Left hindlimb (tissue), 1 donor: ENCODE measurements at places on chromosomes 7 and 10.

DNA sequence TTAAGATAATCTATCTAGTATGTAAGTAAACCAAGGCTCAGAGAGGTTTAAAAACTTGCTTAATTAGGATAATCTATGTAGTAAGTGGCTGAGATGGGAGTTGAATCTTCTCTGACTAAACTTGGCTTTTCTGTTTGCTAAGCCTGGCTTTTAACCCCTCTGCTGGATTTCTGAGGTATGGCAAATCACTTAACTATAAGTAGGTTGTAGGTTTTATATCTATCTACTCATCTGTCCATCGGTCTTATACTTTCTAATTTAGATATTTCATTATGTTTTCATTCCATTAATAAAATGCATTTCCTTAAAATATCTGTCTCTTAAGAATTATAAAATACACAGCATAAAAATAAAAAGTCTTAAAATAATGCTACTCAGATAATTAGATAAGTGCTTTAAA, 59.4 kb downstream of the ST7 start:
- DNase-seq, result no peak

DNA sequence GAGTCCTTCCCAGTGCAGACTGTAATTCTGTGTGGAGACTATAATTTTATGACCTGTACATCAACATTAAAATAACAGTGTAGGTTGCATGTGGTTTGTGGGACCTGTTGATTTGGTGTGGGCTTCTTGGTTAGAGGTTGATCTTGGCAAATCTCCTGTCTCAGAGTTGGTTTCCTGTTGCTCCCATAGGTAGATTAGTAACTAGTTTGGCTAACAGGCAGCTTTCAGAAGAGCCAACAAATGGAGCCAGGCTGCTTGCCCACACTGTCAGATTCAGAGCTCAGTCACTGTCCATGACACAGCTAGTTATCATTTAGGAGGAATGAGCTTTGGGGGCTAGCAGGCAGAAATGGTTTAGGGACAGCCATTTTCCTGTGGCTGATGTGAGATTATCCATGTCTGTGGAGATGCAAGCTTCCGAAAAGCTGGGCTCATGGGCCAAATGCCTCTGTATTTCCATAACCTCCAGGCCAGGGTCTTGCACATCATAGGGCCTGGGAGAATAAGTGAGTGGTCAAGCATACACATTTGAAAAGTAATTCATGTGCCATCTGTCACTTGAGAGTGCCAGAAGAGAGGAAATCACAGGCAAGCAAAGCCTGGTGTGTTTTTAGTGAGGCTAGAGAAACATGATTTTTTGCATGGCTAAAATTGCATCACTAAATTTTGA, 33.4 kb downstream of the CCM2 start:
- DNase-seq, result no peak

GRCh38 chr7:64639267-64640001, 26.5 kb upstream of the ZNF107 start:
- DNase-seq, result no peak

DNA sequence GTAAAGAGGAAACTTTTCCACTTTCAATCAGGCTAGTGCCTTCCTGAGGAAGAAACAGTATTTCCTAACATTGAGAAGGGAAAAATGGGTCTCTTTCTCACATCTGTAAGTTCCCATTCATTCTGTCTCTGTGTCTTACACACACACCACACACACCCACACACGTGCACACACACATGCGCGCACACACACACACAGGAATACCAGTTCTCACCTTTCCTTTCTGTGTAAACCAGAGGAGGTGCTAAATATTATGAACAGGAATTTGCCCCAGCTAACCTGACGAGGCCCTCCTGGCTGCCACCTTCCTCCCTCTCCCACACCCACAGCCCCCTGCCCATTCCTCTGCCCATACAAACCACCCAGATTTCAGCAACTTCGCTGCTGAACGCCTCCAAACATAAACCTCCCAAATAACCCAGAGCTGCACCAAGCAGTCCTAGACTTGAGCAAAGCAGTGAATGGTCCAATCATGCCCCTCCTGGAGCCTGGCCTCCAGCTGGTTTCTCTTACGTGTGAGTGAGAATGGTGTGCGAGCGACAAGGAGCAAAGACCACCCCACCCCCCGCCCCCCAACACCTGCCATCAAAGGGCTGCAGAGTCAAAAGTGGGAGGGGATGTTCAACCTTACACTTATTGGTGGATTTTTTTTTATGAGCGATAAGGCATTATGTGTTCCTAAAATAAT, 190.5 kb downstream of the HECW1 start:
- no peak for DNase-seq

GRCh38 chr7:8176370-8177081, 85.4 kb downstream of the ICA1 start:
- no peak for DNase-seq

- peak; percentile 71 for DNase-seq
Measured at GRCh38 chr10:29617880-29618340, 16.9 kb downstream of the SVIL start.

DNA sequence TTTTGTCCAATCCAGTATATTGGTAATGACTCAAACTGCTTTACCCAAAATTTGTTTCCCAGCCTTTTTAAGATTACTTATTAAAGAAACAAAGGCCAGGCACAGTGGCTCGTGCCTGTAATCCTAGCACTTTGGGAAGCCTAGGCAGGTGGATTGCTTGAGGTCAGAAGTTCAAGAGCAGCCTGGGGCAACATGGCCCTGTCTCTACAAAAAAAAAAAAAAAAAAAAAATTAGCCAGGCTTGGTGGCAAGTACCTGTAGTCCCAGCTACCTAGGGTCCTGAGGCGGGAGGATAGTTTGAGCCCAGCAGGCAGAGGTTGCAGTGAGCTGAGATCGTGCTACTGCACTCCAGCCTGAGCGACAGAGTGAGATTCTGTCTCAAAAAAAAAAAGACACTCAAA, 7.0 kb upstream of the ARHGAP12 start:
- DNase-seq, result no peak

- DNase-seq, result no peak
Measured at GRCh38 chr7:149748076-149748874, 25.1 kb downstream of the ZNF467 start.

GRCh38 chr7:10718768-10719167, 254.9 kb upstream of the PHF14 start:
- DNase-seq, result no peak

DNA sequence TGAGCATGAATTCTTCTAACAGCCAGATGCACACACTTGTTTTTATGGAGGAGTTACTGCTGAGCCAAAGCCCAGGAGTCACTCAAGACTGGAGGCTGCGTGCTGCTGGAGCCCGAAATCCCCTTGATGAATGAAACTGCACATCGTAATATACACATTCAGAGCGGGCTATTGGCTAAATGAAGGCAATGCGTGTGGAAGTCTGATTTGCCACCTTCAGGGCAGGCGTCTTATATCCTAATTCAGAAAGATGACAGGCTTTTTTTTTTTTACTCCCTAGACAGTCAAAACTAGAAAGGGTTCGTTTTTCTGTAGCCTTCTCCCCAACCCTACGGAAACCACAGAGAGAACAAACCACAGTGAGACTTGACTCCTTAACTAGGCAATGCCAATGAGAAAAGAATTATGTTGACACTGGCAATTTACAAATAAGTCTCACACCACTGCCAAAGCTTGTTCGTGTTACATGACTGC, 227.2 kb upstream of the KLF14 start:
- DNase-seq, result no peak

DNA sequence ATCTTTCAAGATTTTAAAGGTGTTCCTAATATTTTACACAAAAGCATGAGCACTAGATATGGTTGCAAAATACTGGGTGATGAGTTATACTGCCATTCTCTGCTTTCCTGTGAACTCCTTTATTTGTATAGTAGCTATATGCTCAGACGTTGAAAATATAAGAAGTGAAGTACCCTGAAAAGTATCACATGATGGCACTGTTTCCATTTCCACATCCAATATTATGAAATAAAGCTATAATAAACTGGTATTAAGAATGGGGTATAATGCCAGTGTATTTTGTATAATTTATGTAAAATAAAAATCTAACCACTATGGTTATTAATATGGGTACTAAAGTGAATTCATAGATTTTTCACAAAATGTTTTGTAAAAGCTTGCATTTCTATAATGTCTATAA, 79.6 kb upstream of the FOXP2 start:
- DNase-seq, result no peak

- no peak for DNase-seq
Measured at GRCh38 chr7:74193913-74194312, 15.9 kb upstream of the LAT2 start.

GRCh38 chr10:43943818-43944360, 295.2 kb upstream of the ZNF32 start:
- peak; percentile 12 for DNase-seq

DNA sequence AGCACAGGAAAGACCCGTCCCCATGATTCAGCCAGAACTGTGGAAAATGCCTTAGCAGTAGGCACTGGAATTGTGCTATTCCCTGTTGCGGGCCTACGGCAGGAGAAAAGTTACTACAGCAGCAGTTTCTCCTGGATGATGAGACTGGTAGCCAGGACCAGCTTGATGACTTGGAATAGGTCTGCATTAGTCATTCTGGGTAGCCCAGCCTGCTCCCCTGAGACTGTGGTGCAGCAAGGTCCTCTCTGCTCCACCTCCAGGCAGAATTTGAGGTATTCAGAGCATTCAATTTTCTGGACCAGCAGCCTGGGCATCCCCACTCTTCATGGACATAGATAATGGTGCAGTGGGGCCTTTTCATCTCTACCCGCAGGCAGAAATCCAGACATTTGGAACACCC, 490.0 kb downstream of the SH2D4B start:
- DNase-seq, result no peak

GRCh38 chr7:81924494-81924893, 154.6 kb upstream of the HGF start:
- no peak for DNase-seq

GRCh38 chr7:139772115-139772514, 5.7 kb downstream of the HIPK2 start:
- no peak for DNase-seq

GRCh38 chr10:78875932-78876331, 192.8 kb upstream of the ZMIZ1 start:
- no peak for DNase-seq

- DNase-seq, result no peak
Measured at GRCh38 chr7:121084748-121085336, 96.3 kb downstream of the CPED1 start.

DNA sequence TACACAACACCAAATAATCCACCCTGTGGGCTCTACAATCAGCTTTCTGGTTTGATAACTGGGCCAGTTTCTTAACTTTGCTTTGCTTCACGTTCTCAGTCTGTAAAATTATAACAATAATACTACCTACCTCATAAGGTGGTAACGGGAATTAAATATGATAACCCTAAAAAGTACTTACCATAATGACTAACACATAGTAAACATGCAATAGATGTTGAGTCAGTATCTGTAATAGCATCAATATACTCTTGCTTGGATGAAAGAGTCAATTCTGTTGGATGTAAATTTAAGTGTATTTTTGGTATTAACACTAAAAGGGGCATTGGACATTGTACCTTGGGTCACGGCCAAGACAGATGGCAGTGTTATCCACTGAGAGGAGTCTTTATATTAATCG, 160.5 kb downstream of the FOXP2 start:
- no peak for DNase-seq

DNA sequence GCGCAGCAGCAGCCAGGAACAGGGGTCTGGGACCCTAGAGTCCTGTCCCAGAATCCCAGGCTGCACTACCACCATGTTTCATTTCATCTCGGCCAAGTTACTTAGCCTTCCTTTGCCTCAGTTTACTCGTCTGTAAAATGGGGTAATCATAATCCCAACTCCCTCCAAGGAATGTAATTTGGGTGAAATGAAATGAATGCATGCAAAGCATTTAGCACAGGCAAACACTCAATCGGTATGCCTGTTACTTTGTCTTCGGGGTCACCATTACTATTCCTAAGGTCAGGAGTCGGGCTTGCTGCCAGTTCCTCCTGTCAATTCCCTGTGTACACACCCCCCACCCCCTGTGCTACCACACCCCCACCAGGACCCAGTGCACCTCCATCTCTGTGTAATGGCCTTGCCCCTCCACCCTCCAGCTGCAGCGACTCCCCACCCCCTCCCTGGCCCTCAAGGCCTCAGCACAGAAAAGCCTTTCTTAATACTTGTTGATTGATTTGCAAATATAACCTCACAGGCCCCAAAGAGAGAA, 1.7 kb downstream of the TNS3 start:
- DNase-seq, result peak; percentile 48

DNA sequence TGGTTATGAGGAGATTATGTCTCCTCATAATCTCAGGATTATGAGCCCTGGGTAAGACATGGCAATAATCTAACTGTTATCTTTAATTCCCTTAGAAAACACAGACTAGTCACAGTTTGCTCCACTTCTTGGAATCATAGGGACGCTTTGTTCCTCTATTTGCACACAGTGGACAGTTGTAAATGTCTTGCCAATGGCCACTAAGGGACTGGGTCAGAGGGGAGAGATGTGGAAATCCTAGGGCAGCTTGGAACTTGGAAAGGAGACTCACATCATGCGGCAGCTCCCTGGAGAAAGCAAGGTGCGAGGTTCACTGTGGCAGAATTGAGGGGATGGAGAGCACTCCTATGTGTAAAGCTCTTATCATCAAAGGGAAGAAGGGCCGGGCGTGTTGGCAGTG, 266.1 kb downstream of the PRPF18 start:
- DNase-seq, result no peak

- DNase-seq, result no peak
Measured at GRCh38 chr10:3895045-3895631, 110.1 kb upstream of the KLF6 start.

- DNase-seq, result peak; percentile 93
Measured at GRCh38 chr10:78972947-78973900, 95.5 kb upstream of the ZMIZ1 start.

DNA sequence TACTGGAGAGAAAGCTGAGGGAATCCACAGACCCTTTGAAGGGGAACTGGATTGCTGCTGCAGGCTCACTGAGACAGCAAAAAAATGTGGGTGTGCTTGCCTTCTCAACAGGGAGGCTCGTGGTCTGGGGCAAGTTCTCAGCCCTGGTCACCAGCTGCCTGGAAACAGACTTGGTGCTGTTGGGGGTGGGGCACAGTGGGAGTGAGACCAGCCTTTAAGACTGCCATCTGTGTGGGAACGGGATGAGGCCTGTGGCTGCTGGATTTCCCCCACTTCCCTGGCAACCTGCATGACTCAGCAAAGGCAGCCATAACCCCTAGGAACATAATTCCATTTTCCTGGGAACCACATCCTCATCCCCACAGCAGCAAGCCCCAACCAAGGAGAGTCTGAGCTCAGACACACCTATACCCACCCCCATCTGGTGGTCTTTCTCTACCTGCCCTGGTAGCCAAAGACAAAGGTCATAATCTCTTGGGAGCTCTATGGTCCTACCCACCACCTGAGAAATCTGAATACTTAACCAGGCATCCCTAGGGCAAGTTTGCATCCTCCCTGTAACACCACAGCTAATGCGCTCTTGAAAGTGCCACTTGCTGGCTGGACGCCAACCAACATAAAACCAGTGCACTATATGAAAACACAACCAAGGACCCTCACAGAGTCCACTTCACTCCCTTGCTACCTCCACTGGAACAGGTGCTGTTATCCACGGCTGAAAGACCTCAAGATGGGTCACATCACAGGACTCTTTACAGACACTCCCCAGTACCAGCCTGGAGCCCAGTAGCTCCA, 45.0 kb upstream of the TFEC start:
- no peak for DNase-seq
